ENCODE measurements at places on chromosomes 12 and 14.

- no peak for DNase-seq
Measured at GRCh38 chr12:57575771-57576612, 15.0 kb upstream of the PIP4K2C start.

DNA sequence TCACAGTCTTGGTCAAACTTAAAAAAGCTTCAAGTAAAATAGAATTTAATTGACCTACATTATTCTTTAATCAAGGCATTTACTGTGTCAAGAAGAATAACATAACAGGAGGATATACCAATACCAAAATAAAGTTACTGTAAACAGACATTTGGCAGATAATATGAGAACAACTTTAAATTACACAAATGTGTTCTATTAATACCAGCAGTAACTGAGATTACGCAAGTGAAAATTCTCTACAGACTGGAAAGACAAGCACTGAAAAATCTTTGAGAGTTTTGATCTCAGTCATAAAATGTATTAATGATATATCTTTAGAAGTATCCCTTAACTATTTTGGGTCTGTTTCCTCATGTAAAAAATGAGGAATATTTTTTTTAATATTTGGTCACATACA, 169.2 kb upstream of the SOX5 start:
- no peak for DNase-seq

- DNase-seq: no peak
Measured at GRCh38 chr14:104431929-104432541, 147.5 kb upstream of the C14orf180 start.

DNA sequence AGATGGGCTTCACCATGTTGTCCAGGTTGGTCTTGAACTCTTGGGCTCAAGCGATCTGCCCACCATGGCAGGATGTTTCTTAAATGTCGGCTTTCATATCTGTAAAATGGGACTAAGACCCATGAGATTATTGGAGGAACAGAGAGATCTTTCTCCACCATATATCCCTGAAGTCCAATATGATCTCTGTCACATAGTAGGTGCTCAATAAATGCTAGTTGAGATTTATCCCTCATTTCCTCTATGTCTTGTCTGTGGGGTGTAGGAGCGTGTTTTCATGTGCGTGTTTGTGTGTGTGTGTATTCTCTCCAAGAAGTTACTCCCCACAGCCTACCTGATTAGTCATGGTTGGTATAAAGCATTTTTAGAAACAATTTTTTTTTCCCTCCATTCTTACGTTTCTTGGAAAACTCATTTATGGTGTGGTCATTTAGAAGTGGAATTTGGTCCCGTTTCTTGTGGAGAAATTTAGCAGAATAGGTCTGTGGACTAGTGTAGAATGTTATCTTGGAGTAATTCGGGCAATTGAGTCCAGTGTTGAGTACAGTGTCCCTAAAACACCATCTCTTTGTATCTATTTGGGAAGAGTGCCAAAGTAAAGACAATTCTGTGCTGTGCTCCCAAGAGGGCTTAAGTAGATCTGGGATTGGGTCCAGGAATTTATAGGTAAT, 4.3 kb downstream of the STRAP start:
- DNase-seq: no peak

DNA sequence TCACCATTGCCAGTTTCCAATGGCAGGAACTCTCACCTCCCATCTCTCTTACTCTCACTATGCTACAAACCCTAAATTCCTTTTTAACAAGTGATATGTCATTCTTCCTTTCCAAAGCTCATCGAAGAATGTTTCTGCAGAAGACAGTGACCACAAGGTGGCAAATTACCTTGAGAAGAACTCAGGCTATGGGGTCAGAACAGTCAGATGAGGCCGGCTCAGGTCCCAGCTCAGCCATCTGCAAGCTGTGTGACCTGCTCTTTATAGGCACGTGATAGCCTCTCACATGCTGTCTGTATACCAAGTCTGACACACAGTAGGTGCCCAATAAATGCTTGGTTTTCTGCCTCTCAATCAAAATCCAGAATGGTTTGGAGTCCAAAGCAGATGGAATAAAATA, 80.7 kb downstream of the FOXN3 start:
- DNase-seq: no peak

GRCh38 chr12:29734734-29735133, 49.0 kb downstream of the TMTC1 start:
- DNase-seq: no peak

DNA sequence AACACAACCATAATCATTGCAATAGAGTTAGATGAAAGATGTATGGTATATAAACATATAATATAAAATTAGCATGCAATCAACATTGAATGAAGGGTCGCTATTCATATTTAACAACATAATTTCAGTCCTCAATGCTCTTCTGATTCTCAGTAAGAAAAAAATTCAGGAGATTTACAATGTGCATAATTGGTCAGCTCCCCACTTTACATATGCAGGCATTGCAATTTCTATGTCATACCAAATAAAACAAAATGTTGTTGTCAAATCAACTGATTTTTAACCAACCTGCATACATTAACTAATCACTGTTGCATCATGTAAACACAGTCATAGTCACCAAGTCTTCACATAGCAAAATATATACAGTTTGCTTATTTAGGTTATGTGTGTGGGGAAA, 5.2 kb upstream of the SLCO1A2 start:
- DNase-seq: no peak

GRCh38 chr12:24903329-24904088, 45.4 kb downstream of the BCAT1 start:
- no peak for DNase-seq

- no peak for DNase-seq
Measured at GRCh38 chr14:89658977-89659670, 242.1 kb upstream of the FOXN3 start.

- DNase-seq: no peak
Measured at GRCh38 chr14:65581799-65582198, 169.3 kb downstream of the FUT8 start.

GRCh38 chr12:94650143-94651056, at the start of gene TMCC3:
TSS of gene TMCC3 (minus strand) at chr12:94650557. CDS start at chr12:94650430, 127 bp downstream.
- no peak for DNase-seq

GRCh38 chr14:68212361-68212760, 392.8 kb downstream of the RAD51B start:
- no peak for DNase-seq

- DNase-seq: peak; percentile 62
Measured at GRCh38 chr14:55129428-55130195, 560 bp downstream of the LGALS3 start.
